ENCODE measurements at places on chromosomes 1 and 21.
A peak's percentile ranks its signal among the peaks of the same experiment; 100 is the strongest.

GRCh38 chr1:50700214-50700613 lies 259.9 kb downstream of the FAF1 start:
- no peak for DNase-seq

- DNase-seq = peak; percentile 22
These were observed 23.0 kb downstream of the NID1 start for GRCh38 chr1:236041631-236042618.

DNA sequence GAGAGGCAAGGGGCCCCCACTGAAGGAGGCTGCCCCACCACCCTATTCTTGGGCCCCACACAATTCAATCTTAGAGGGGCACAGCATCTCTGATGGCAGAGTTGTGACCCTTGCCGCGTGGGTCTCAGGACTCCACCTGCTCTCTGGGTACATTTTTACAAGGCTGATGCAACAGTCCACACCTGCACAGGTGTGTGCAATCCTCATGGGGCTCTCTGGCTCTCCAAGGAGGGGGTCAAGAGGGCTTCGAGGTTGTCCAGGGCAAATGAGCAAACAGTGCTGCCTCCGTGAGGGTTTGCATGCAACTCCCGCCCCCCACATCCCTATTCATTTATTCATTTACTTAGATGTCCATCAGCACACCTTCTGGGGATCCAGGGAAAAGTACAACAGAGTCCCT lies 81.6 kb upstream of the IFFO2 start:
- no peak for DNase-seq

GRCh38 chr1:181483285-181484195 lies at the start of gene CACNA1E:
Gene CACNA1E, plus strand, starts transcription at chr1:181483517. Its CDS starts 228 bp downstream, at chr1:181483745.
- no peak for DNase-seq

GRCh38 chr1:216805233-216805632 lies 82.0 kb upstream of the ESRRG start:
- DNase-seq = no peak

DNA sequence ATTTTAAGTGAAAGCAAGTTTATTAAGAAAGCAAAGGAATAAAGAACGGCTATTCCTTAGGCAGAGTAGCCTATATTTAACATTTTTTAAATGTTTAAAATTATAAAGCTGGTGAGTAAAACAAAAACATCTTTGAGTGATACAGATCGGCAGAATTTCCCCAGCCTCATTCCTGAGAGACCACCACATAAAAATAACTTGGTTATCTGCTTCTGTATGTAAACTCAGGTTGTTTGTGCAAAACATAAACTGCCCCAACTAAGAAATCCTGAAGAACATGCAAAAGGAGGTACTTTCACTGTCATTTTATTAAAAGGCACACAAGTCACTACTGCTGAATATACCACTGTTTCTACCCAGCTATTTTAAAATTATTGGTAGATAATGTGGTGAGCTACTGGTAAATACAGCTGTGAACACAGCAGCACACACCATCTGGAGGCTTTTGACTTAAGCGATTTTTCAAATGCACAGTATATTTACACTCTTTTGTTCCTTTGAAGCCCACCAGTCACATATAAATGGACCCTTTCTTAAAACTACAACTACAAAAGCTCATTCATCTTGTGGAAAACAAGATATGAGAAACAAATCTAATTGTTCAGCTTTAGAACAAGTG lies 119.3 kb downstream of the RERE start:
- no peak for DNase-seq

- DNase-seq = no peak
These were observed 3.4 kb upstream of the PDE9A start for GRCh38 chr21:42650033-42650370.

GRCh38 chr1:201676197-201676596 lies 137.3 kb downstream of the NAV1 start:
- DNase-seq = peak; percentile 27

DNA sequence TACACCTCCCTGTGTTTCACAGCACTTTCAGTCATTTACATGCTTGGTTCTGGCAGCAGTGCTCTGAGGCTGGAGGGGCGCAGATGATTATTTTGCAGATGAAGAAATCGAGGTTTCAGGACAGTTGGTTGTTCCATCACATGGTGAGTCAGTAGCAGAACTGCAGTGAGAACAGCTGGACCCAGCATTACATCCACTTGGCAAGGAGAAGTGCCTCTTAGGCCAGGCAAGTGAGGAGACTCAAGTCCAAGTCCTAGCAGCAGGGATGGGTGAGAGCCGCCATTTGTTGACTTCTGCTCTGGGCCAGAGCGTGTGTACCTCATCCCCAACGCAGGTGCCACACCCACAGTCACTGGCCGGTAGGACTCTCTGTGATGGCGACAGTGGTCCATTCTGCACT lies 26.8 kb upstream of the EPHA8 start:
- DNase-seq = no peak

DNA sequence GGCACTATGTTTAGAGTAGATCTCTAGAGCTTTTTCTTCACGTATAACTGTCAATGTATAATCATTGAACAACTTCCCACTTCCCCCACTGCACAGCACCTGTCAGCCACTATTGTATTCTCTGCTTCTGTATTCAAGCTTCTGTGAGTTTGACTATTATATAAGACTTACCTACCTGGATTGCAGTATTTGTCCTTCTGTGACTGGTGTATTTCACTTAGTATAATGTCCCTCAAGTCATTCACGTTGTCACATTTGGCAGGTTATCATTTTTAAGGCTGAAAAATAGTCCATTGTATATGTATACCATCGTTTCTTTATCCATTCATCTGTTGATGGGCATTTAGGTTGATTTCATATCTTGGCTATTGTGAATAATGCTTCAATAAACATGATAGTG lies 969.5 kb upstream of the B3GALT2 start:
- DNase-seq = no peak

- DNase-seq = peak; percentile 27
These were observed 25.8 kb downstream of the DHCR24 start for GRCh38 chr1:54861070-54861761.

DNA sequence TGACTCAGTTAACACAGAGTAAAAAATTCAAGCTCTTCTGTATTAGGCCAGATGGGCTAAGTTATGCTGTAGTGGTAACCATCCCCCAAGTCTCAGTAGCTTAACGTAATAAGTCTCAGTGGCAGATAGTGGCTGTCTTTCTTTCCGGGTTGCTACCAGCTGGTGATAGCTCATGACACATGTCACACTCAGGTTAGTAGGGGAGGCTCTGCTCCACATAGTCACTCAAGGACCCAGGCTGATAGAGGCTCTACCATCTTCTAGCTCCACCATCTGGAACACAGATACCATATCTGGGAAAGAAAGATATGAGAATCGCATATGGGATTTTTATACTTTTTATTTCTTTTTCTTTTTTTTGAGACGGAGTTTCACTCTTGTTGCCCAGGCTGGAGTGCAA lies 16.2 kb upstream of the MEF2D start:
- peak; percentile 51 for DNase-seq

- DNase-seq = no peak
These were observed 264.3 kb downstream of the PTPRU start for GRCh38 chr1:29500651-29501050.

- DNase-seq = no peak
These were observed 4.0 kb downstream of the TFF3 start for GRCh38 chr21:42311160-42311559.

DNA sequence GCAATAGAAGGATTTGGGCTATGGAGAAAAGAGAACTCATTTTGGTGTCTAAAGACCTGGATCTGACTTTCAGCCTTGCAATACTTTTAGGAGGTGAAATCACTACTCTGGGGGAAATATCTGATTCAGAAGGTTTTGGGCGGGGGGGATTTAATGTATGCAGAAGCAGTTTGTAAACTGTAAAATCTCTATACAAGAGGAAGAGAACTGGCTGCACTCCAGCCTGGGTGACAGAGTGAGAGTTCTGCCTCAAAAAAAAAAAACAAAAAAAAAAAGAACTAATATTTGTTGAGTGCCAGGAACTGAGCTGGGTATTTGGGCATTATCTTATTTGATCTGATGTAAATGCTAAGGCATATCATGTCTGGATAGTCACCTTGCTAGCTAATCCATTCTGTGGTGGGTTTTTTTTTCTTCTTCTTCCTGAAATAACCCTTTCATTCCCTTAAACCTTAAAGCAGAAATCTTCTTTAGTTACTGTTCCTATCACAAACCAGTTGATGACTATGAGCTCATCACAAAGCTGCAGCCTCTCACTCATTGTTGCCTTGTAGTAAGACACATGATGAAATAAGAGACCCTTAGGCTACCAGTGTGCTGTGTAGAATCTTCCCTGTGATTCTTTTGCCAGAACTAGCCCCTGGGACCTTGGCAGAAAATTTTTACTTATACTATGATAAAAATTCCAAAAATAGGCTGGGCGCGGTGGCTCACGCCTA lies 35.6 kb upstream of the SLC16A1 start:
- DNase-seq = peak; percentile 5

GRCh38 chr1:186420923-186421322 lies 40.0 kb downstream of the PDC start:
- DNase-seq = peak; percentile 61

- DNase-seq = no peak
These were observed 47.7 kb upstream of the DNASE2B start for GRCh38 chr1:84350550-84350949.

GRCh38 chr1:30830537-30830936 lies 73.0 kb upstream of the LAPTM5 start:
- DNase-seq = no peak

- DNase-seq = peak; percentile 74
These were observed 4.5 kb downstream of the DLGAP3 start for GRCh38 chr1:34924759-34925555.

GRCh38 chr1:15391366-15391765 lies 18.3 kb upstream of the EFHD2 start:
- no peak for DNase-seq

DNA sequence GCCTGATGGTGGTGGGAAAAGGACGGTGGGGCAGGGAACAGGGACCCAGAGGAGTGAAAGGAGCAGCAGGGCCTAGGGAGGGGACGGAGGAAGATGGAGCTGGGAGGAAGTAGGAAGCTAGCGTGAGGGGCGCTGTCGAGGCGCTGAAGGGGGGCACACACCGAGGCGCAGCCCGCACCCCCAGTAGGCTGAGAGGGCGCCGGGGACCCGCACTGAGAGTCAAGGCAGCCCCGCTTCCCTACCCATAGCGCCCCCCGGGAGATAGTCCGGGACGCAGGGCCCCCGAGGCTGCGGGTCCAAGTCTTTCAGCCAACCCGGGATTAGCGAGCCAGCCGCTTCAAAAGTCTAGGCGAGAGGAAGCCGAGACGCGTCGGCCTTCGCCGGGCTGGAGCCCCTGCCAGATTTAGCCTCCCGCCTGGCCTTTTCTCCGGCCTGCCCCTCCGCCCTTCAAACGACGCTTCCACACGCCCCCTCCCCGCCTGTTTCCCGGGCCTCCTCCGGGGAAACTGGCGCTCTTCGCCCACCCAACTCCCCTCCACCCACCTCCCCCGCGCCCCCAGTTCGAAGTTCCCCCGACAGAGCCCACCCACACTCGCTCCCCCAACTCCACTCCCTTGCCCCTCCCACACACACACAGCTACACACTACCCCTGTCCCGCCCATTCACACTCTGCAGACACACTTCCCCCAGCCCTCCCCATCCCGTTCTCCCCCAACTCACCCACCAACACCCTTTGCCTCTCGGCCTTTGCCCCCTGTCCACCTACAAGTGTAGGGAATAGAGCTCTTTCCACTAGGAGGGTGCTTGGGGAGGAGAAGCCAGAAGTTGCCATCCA lies 7.8 kb upstream of the PROX1 start:
- DNase-seq = no peak

DNA sequence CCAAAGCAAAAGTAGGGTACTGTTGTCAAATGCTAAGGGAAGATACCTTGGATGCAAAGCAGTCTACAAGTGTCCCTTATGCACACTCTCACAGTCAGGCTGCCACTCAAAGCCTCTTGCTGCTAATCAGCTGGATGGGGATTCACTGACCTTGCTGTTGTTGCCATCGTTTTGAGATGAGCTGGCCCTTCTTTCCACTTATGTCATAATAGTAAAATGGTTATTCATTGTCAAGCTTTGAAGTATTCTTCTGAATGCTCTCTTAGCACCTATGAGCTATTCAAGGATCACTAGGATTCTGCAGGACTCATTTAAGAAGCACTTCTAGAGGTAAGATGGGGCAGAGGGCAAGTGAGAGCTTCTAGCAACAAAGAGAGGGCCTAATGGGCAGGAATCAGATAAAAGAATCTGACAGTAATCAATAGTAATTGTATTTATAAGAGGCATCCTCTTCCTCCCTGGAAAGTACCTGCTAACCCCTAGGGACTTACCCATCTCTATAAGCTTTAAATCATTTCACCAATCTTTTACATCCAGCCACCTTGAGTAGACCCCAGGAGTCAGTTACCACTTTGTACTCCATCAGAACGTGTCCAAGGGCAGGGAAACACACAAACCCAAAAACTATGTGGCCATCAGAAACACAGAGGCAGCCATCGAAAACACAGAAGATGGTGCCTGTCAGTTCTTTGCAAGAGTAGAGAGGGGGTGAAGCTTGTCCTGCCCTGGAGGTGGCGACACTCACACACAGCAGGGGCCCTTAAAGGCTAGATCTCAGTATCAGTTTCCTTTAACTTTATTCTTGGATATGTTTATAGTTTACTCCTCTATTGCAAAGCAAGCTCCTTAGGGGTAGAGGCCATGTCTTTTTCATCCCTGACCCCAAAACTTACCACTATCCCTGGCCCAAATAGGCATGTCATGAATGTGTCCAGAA lies 103.7 kb upstream of the NFIA start:
- DNase-seq = peak; percentile 81

- no peak for DNase-seq
These were observed 83.5 kb downstream of the TOMM20 start for GRCh38 chr1:235045034-235045690.

DNA sequence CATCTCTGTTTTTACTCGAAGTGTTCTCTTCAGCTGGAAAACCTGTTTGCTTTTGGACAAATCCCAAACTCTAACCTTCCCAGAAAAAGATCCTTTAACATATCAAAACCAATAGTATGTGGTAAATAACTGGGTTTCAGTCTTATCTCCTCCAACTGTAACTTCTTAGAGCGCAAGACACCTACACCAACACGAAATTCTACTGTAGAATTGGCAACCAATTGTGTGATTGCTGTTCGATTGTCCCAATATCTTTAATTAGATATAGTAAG lies 5.8 kb upstream of the MPZL1 start:
- no peak for DNase-seq

GRCh38 chr1:205319081-205320018 lies 2.2 kb downstream of the NUAK2 start:
- peak; percentile 61 for DNase-seq

GRCh38 chr1:193657552-193657951 lies 471.1 kb upstream of the B3GALT2 start:
- DNase-seq = no peak

GRCh38 chr1:10717296-10718082 lies 79.0 kb downstream of the CASZ1 start:
- peak; percentile 83 for DNase-seq

DNA sequence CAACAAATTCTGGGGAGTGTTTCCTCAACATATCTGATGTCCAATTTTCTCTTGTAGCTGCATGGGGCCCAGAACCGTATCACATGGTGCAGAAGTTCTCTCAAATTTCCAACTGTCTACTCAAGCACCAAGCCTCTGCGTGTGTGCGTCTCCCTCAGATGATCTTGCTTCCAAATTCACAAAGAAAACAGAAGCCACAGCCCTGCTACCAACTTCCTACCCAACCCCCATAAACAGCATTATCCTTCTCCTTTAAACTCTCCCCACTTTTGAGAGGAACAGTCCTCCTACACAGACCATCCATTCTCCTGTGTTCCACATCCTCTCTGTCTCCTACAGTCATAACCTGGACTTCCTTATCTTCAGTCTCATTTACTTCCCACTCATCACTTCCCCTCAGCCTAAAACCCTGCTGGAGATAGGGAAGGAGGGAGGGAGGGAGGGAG lies 354.1 kb downstream of the SMYD3 start:
- DNase-seq = peak; percentile 75

- no peak for DNase-seq
These were observed 121.2 kb downstream of the LMX1A start for GRCh38 chr1:165235155-165235776.

Measured in OCI-M1 (cell line).